ENCODE measurements at places on chromosomes 5 and 9.
A peak's percentile ranks its signal among the peaks of the same experiment; 100 is the strongest.

GRCh38 chr5:43019614-43020398 lies 20.3 kb downstream of the ANXA2R start:
- peak; percentile 47 for DNase-seq

DNA sequence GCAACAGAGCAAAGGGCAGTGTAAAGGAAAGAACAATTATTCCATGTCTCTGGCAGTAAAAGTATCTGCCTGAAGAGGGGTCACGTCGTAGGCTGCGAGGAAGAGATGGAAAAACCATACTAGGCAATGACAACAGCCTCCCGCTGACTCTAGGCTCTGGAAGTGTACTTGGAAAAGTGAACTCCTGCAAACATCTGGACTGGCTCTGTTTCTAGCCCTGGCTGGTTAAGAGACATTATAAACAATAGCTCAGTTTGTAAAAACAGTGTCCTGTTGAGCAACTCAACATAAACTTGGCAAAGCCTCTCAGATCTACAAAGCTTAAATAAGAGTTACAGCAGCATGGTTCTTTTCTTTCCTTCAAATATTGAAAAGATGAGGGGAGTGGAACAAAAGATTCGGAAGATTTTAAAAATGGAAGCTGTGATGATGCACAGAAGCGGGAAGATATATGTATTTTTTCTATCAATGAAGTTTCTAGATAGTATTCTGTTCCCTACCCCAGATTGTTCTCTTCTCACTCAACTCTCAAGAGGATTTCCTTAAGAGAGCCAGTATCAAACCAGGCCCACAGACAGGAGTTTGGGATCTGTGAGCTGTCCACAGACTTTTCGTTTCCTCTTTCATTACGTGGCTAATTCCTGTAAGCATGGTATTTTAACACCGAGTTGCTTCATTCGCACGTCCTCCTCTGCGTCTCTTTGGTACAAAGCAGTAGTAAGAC lies 79.4 kb downstream of the SPTLC1 start:
- no peak for DNase-seq

GRCh38 chr9:70534471-70534870 lies 120.0 kb upstream of the KLF9 start:
- no peak for DNase-seq

DNA sequence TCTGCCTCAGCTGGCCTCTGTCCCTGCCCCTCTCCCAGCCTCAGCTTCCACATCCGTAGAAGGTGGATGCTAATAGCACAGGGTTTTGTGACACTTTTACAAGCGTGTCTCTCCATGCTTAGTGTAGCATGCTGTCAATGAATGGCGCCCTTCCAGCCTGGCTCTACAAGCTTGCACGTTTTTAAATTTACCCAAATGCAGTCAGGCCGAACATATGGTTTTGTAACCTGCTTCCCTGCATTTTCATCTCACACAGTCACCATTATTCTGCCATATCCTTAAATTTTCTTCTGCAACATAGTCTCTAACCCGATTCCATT lies 28.8 kb downstream of the FAM163B start:
- DNase-seq = no peak

- DNase-seq = no peak
Observed at GRCh38 chr5:99133921-99134320, 205.1 kb upstream of the CHD1 start.

GRCh38 chr5:83096660-83097339 lies 19.5 kb downstream of the XRCC4 start:
- DNase-seq = no peak

GRCh38 chr9:136550439-136551289 lies 4.8 kb upstream of the NOTCH1 start:
- no peak for DNase-seq

GRCh38 chr5:102014371-102014770 lies 281.7 kb downstream of the SLCO4C1 start:
- DNase-seq = no peak

GRCh38 chr9:113660196-113660595 lies 196.7 kb downstream of the RGS3 start:
- DNase-seq = no peak

DNA sequence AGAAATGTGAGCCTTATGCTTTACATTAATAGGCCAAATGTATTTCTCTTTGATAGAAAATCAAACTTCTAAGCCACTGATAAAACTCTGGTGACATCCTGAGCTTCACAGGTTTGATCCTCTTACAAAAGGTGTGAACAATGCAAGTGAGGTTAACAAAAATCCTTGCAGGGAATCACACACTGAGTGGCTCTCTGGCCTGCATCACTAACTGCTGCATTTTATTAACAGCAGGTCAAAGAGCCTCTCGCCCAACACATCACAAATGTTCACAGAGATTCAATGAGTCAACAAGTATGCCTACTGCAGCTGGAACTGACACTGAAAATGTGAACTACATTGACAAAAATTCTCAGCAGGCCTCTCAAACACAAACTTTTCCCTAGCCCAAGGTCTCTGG lies 122.3 kb downstream of the SEMA5A start:
- no peak for DNase-seq
